ENCODE measurements at places on chromosomes 1 and 21.

- no peak for DNase-seq
These were observed 184.3 kb upstream of the CACYBP start for GRCh38 chr1:174815474-174815908.

DNA sequence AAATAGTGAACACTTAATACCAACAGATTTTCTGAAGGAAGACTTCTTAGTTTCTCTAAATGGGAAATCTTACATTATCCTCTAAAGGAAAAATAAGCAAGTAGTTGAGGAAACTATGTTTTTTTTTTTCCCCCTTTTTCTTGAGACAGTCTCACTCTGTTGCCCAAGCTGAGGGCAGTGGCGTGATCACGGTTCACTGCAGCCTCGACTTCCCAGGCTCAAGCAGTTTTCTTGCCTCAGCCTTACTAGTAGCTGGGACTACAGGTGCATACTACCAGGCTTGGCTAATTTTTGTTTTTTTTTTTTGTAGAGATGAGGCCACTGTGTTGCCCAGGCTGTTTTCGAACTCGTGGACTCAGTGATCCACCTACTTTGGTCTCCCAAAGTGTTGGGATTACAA, 3.9 kb downstream of the MTR start:
- no peak for DNase-seq

- no peak for DNase-seq
These were observed 187.8 kb downstream of the EIF4G3 start for GRCh38 chr1:20988943-20989342.

GRCh38 chr1:154629061-154629674, 21.2 kb upstream of the ADAR start:
- no peak for DNase-seq

DNA sequence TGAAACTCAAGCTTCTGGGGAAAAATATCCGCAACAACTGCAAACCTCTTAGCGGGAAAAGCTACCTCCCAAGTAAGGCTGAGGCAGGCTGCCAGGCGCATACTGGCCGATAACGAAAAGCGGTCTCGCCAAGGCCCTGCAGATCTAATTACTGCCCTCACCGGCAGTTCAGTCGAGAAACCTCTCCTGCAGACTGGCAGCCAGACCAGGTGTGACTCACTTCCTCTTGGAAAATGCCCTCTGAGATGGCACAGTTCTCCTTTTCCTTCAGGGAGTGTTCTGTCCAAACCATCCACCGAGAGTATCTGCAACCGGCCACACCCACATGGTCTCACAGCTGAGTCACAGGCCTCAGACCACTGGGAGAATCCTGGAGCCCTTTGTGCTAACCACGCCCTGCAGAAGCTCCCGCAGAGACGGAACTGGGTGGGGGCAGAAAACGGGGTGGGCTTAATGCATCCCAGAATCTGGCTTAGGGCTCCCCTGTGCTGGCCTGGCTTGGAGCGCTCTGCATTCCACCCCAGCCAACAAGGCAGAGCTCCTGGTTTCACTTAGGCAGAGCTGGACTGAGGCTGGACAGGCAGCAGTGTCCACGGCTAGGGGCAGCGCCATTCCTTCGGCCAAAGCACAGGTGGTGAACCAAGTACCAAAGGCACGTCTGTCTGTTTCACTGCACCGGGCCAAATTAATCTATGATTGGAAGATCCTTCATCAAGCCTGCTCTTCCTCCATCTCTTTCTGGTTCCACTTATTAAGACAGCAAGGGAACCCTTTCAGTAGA, 1.2 kb downstream of the S100A10 start:
- DNase-seq = peak; percentile 99

- DNase-seq = no peak
These were observed 642 bp downstream of the RSRP1 start for GRCh38 chr1:25246600-25247023.

GRCh38 chr21:18759267-18759666, 355.7 kb upstream of the TMPRSS15 start:
- DNase-seq = no peak

- no peak for DNase-seq
These were observed 3.3 kb upstream of the FMOD start for GRCh38 chr1:203354246-203354645.

- no peak for DNase-seq
These were observed 9.9 kb upstream of the ANKRD13C start for GRCh38 chr1:70364439-70364838.

DNA sequence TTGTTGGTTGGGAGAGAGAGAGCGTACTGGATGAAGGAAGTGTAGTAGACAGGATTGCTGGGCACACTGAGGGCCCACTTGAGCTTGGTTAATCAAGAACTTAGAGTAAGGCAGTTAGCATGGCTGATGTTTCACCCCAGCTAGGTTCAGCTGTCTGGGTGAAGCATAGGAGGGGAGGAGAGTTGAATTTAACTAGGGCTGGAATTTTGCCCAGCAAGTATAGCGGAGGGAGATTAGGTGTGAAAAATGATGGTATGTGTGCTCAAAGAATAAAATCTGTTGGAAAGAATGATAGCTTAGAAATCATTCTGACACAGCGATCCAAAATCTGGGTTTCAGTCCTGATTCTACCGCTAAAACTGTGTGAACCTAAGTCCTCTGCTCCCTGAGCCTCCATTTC, 461.5 kb upstream of the PROX1 start:
- DNase-seq = no peak

GRCh38 chr1:183827801-183828200, 22.9 kb downstream of the RGL1 start:
- DNase-seq = no peak

DNA sequence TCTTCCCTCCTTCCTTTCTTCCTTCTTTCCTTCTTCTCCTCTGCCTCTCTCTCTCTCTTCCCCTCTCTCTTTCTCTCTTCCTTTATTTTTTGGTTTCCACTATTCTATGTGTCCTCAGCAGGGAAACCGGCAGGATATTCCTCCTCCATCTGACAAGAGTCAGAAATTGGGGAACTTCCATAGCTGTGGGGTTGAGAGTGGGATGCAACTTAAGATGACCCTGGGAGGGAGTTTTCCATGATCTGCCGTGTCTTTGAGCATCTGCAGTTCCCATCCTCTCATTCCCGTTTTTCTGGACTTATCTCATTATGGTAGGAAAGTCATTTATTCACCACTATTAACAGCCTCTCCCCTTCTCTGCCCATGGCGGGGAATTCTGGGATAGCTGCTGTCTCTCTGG, 98.6 kb downstream of the NMNAT2 start:
- no peak for DNase-seq

- no peak for DNase-seq
These were observed 174.3 kb downstream of the PRDM16 start for GRCh38 chr1:3243304-3243703.

DNA sequence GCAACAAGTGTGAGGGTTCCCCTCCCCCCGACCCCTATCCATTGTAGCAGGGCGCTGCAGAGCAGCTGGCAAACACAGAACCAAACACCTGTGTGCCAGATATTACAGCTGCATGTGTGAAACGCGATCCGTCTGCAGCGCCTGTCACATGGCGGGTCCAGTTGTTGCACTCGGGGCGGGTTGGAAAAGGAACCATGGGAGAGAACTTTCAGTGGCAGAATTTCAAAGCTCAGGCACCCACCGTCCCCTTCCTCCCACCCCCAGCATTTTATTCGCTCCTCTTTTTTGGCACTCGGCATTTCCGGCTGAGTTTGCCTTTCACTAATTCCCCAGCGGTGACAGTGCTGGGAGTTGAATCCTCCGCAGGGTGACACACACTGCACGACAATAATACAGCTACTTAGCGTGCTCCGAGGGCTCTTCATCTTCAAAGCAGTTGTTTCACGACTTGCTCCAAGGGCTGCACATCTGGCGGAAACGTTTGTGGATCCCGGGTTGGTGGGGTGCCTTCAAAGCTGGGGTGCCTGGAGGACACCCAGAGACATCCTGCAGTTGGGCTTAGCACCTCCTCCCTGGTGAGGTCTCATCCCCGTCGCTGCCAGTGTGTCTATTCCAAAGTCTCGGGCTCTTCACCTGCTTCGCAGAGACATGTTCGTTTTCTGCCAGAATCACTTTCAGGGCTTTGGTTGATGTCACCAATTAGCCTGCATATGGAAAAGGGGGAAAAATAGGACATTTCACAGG, 180.7 kb downstream of the ZBTB18 start:
- no peak for DNase-seq

All from foreskin keratinocyte (primary cell).